ENCODE measurements at places on chromosomes 6 and 20.

DNA sequence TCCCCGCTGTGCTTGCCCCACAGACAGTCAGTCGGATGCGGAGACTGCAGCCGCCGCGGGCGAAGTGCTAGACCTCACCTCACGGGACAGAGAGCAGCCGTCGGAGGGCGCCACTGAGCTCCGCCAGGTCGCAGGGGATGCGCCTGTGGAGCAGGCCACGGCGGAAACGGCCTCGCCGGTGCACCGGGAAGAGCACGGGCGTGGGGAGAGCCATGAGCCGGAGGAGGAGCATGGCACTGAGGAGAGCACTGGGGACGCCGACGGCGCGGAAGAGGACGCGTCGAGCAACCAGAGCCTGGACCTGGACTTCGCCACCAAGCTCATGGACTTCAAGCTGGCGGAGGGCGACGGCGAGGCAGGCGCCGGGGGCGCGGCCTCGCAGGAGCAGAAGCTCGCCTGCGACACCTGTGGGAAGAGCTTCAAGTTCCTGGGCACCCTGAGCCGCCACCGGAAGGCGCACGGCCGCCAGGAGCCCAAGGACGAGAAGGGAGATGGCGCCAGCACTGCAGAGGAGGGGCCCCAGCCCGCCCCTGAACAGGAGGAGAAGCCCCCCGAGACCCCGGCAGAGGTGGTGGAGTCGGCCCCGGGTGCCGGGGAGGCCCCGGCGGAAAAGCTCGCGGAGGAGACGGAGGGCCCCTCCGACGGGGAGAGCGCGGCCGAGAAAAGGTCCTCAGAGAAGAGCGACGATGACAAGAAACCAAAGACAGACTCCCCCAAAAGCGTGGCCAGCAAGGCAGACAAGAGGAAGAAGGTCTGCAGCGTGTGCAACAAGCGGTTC, 66.4 kb downstream of the SSR1 start:
- DNase-seq = no peak

DNA sequence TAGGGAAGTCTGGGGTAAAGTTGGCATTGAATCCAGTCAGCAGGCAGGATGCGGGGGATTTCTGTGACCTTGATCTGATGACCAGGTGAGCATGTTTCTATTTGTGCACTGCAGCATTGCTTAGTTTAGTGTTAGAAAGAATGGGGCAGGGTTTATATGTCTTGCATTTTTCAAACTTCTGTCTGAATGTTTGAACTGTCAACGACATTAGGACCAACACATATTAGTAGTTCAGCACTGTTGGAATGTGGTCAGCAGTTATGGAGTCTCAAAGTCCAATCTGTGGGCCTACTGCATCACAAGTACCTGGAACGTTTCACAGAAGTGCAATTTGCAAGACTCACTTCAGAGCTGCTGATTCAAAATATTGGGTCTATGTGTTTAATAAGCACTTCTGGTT, 276.6 kb upstream of the BMP2 start:
- DNase-seq = no peak

DNA sequence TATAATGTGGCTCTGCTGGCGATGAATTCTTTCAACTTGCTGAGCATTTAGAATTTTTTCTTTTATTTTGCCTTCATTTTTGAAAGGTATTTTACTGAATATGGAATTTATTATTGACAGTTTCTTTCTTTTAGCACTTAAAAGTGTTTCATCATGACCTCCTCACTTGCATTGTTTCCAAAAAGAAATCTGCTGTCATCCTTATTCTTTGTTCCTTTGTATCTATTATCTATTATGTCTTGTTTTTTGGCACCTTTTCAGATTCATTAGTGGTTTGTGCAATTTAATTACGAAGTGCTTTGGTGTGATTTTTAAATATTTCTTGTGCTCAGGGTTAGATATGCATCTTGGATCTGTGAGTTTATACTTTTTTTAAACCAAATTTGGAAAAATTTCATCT, 26.0 kb upstream of the SLC22A2 start:
- DNase-seq = no peak

DNA sequence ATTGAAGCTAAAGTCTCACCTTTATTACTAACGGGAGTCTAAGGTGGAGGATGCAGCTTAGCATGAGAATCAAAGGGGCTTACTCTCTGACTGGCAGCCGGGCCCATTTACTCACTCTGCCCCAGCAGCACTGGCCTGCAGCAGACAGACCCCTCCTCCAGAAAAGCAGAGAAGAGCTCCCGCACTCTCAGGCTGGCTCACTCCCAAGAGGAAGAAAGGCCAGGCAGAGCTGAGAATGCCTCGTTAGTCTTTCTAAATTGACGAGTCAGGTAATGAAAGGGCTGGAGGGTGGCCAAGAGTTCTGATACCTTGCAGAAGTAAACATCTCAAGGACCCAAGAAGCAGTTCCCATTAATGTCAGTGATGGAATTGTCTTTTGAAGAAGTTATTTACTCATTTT, 44.5 kb upstream of the IL20RA start:
- DNase-seq = no peak

- no peak for DNase-seq
Observed at GRCh38 chr6:149948616-149949015, 6.8 kb downstream of the ULBP2 start.

All from fibroblast of upper back skin (primary cell).